ENCODE measurements at places on chromosomes 1 and 21.

DNA sequence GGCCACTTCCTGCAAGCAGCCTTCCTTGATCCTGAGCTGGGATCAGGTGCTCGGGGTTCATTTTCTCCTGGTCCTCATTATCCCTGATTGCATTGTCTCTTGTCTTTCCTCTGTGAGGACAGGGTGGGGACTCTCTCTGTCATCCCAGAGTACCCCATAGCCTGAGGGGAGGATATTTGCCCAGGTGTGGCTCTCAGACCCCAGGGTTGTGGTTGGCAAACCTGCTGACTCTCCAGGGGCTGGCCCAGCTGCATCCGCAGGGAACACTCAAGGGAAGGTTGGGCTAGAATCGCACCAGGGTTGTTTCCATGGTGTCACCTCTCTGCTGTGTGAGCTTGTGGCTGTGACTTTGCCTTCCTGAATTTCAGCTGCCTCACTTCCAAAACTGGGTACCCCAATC lies 276.8 kb upstream of the C1orf174 start:
- no peak for DNase-seq

- DNase-seq: no peak
These were observed 64.7 kb downstream of the PRDM16 start for GRCh38 chr1:3133686-3134085.

GRCh38 chr1:208850442-208850841 lies 606.3 kb upstream of the PLXNA2 start:
- DNase-seq: no peak

DNA sequence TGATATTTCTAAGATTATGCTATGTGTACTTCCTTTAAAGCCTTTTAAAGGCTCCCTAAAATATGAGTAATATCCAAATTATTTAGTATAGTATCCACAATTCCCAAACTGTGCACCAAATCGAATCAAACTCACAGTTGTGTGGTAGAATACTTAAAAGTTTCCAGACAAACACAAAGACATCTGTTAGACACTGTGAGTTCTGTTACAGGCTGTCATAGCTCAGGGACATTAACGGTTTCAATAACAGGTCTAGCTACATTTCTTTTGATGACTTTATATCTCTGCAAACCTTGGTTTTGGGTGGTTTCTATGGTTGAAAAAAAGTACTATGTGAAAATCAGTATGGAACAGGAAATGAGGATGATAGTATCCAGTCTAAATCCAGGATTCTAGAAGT lies 36.9 kb upstream of the NEK7 start:
- DNase-seq: no peak

DNA sequence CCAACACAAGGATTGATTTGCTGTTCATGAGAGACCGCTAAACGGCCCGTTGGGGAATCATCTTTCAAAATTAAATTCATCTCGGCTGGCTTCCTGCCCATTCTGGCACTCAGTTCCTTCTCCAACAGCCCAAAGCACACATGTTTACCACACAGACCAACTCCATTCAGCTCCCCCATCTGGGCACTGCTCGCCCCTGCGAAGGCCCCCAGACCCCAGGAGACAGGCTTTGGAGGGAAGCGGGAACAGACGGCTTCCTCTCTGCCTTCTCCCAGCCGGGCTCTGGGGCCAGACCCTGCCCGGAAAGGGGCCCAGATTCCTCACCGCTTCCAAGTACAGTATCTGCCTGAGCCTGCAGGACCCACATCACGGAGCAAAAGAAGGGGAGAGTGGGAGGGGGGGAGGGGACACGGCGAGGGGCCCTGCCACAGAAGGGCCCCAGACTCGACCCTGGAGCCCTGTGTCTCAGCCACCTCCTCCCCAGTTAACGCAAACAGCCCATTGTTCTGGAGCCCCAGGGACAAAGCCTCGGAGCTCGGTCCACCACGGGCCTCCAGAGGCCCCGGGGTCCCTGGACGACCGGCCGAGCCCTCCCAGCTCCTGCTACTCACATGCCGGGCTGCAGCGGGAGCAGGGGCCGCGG lies 660 bp downstream of the MEGF6 start:
- no peak for DNase-seq

DNA sequence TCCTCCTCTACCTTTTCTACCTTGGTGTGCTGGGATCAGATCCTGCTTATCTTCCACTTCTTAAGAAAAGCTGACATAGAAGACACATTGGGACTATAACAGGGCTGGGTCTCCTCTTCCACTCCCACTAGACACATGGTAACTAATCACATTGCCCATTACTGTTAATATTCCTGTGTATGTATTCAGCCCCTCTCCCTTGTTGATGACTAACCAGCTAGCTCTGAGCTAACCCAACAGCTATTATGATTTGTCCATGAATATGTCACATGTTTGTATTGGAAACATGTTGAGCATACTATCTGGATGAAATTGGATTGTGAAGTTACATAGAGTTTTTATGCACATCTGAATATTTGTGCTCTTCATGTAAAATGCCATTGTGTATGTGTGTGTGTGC lies 52.9 kb downstream of the MPZL1 start:
- DNase-seq: no peak

DNA sequence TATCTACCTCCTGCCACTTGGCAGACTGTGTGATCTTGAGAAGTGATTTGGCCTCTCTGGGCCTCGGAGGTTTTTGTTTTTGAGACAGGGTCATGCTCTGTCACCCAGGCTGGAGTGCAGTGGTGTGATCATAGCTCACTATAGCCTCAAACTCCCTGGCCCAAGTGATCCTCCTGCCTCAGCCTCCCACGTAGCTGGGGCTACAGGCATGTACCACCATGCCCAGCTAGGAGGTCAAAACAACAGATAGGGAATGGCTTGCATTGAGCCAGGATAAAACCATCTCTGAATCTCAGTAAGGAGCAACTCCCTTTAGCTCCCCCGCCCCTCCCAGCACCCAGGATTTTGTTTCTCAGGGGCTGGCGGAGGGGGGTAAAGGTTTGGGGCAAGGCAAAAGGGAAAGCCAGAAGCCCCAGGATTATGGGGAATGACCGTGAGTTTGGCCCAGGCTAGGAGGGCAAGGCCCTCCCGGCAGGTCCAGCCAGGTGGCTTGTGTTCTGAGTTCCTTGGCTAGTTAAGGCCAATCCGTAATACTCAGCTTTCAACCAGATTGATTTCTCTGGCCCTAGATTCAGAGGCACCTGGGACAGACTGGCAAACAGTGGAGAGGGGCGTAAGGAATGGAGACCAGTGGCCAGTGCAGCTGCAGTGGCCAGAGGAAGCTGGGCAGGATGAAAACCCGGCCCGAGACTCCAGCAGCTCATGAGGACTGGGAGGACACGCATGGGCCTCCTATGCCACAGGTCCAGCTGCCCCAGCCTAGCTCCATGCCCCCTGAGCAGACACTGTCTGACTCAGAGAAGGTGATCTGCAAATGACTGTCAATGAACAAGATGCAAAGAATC lies 130.1 kb downstream of the DMRTB1 start:
- no peak for DNase-seq

Measured in epithelial cell of proximal tubule (primary cell).